Astrocyte of the cerebellum (primary cell): ENCODE measurements at places on chromosomes 1 and 21.
A peak's percentile ranks its signal among the peaks of the same experiment; 100 is the strongest.

GRCh38 chr1:244330318-244330625 lies 121.4 kb downstream of the ADSS2 start:
- no peak for DNase-seq

DNA sequence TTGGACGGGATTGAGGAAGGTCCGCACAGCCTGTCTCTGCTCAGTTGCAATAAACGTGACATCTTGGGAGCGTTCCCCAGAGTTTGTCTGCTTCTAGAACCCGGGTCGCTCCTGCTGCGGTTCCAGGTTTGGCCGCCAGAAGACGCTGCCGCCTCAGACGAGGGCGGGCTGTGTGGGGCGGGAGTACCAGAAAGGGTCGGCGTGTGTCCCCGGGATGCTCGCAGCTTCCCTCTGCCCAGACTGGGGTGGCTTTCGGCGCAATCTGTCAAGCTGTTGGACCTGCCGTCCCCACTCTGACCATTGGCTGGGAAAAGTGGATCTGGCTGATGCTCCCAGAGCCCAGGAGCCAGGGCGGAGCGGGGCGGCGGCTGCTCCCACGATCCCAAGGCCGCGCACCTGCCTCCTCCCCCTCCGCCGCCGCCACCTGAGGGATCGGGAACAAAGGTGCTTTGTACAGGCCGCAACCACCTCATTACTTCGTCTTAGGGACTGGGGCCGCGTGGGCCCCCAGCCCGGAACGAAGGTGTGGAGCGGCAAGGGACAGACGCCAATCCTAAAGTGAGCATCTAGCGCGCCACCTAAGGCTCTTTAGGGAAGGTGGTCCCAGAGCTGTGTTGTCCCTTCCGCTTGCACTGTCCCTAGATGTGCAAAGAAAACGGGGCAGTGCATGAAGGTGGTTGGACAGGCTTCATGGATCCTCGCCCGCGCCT lies 683 bp upstream of the EFNA4 start:
- no peak for DNase-seq

DNA sequence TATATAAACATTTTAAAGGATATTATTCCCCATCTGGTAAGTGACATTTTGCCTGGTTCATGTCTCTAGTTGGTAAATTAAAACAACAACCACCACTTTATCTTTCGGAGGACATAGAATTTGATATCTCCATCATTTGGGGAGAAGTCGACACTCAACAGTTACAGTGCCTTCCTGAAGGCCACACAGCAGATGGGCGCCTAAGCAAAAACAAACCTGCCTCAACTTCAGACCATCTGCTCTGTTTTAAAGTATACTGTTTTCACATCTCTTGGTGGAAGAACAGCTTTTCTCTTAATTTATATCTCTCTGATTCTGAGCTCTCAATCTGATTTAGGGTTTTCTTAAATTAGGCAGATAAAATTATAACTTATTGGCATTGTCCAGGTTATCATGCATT lies 282.2 kb downstream of the RYR2 start:
- DNase-seq, result no peak

GRCh38 chr1:5235355-5235899 lies 581.0 kb downstream of the AJAP1 start:
- no peak for DNase-seq

- DNase-seq, result no peak
Measured at GRCh38 chr1:90919190-90919719, 102.6 kb downstream of the ZNF644 start.

GRCh38 chr1:171814692-171815091 lies 26.6 kb upstream of the DNM3 start:
- peak; percentile 82 for DNase-seq
